Sigmoid colon (tissue), 7 donors: ENCODE measurements at places on chromosomes 7 and 10. TPM values are rescaled to one million over a fixed set of nuclear protein-coding genes. Genes with fewer than 3 reads are reported as not detected.

- no peaks in the 10 kb centered on the region for H3K36me3 ChIP-seq
- H3K27me3 ChIP-seq: no peaks in the 10 kb centered on the region
- no peak overlapping the region for H3K4me3 ChIP-seq
- no peak overlapping the region for H3K27ac ChIP-seq
- no peak for DNase-seq
Measured at GRCh38 chr7:7799138-7799537, 80.7 kb upstream of the RPA3 start.

- H3K27ac ChIP-seq: no peak overlapping the region
- H3K36me3 ChIP-seq: no peaks in the 10 kb centered on the region
- H3K27me3 ChIP-seq: no peaks in the 10 kb centered on the region
- no peaks in the 10 kb centered on the region for H3K4me1 ChIP-seq
Measured at GRCh38 chr7:33079096-33079495, 16.5 kb upstream of the NT5C3A start.

DNA sequence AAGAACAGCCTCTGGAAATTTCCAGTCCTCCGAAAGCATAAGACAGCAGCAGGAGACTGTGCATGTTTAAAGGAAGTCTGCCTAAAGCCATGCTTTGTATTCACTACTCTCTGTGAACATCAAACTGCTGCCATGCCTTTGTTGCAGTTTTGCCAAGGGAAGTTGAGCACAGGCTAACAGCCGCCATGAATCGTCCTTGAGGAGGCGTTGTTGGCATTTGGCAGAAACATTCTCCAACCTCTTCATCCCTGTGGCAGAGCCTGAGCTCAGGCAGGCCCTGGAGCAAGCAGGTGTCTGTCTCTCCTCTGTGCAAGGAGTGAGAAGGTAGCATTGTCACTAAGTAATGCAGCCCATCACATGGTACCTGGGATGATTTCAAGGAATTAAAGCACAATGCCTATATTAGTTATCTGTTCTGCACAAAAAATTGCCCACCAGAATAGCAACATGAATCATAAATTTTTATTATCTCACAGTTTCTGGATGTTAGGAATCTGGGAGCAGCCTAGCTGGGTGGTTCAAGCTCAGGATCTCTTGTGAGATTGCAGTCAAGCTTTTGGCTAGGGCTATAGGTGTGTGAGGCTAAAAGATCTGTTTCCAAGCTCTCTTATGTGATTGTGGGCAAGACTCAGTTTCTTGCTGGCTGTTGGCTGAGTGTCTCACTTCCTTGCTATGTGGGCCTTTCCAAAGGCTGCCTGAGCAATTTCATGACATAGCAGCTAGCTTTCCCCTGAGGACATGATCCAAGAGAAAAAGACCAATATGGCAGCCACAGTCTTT, 46.5 kb upstream of the KIAA1217 start:
- H3K27me3 ChIP-seq: no peaks in the 10 kb centered on the region
- no peak for DNase-seq
- H3K27ac ChIP-seq: no peak overlapping the region
- no peaks in the 10 kb centered on the region for H3K4me1 ChIP-seq
- H3K36me3 ChIP-seq: no peaks in the 10 kb centered on the region
- no peak overlapping the region for H3K4me3 ChIP-seq

DNA sequence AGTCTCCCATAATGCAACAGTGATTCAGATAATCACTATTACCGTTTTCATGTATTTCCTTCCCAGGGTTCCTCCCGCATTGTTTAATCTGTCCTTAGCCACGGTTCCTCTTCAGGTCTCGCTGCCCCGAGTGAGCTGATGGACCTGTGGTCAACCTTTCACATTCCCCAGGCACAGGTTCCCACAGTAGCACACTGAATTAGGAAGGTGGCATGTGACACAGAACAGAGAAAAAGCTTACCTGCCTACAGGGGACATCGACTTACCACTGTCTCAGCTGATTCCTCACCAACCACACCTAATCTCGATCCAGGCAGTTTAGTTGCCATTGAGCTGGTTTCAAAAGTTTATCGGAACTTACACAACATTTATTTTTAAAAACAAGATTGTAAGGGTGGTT, 72.2 kb downstream of the MTURN start:
- DNase-seq: no peak
- H3K4me3 ChIP-seq: no peak overlapping the region
- no peaks in the 10 kb centered on the region for H3K27me3 ChIP-seq
- no peaks in the 10 kb centered on the region for H3K36me3 ChIP-seq
- H3K27ac ChIP-seq: no peak overlapping the region
- peaks cover 7% of the 10 kb centered on the region for H3K4me1 ChIP-seq

- no peaks in the 10 kb centered on the region for H3K4me1 ChIP-seq
- H3K27me3 ChIP-seq: no peaks in the 10 kb centered on the region
- H3K27ac ChIP-seq: no peak overlapping the region
- no peak overlapping the region for H3K4me3 ChIP-seq
- H3K36me3 ChIP-seq: no peaks in the 10 kb centered on the region
Measured at GRCh38 chr7:108561047-108561619, 8.4 kb downstream of the THAP5 start.

DNA sequence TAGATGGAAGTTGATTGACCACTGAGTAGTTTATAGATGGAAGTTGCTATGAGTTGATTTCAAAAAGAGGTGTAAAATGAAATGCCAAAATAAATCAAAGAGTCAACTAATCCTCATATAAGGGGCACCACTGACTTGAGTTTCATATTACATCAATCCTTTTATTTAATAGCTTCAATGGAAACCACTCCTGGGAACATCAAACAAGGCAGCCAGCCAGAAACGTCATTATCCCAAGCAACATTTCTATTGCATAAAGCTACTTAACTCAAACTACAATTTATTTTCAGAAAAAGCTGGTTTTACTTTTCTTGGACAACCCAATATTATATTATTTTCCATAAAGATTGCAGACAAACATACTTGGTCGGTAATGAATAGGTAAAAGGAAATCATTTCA, 162.1 kb downstream of the TSPAN12 start:
- no peaks in the 10 kb centered on the region for H3K27me3 ChIP-seq
- DNase-seq: no peak
- no peak overlapping the region for H3K4me3 ChIP-seq

DNA sequence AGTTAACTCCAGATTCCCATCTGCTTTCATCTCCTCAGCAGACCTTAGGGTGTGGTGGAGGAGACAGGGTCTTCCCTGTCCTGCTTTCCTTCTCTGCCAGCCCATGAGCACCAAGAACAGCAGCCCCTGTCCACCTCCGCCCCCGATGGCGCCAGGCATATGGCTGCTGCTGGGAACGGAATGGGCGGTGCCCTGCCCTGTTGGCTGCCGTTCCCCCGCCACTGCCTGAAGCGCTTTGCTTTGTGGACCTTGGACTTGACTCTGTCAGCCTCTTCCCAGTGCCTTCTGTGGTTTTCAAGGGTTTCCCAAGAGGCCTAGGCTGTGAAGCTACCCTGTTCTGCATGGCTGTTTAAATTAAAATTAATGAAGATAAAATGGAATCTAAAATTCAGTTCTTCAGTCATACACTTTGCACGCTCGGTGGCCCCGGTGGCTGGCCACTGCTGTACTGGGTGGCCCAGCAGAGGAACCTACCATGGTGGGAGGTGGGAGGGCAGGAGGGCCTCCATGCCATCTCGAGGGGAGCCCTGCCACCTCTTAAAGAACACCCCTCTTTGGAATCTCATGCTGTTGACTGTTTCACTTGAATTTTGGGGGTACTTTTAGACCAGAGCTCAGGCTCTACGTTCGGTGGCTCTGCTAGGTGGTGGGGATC, 78.7 kb downstream of the NKX6-2 start:
- peaks cover 32% of the 10 kb centered on the region for H3K36me3 ChIP-seq
- no peaks in the 10 kb centered on the region for H3K27me3 ChIP-seq
- H3K27ac ChIP-seq: no peak overlapping the region
- DNase-seq: peak; percentile 39
- H3K4me1 ChIP-seq: no peaks in the 10 kb centered on the region

GRCh38 chr10:117830787-117831212, 215.9 kb downstream of the RAB11FIP2 start:
- no peak overlapping the region for H3K4me3 ChIP-seq
- no peaks in the 10 kb centered on the region for H3K36me3 ChIP-seq
- H3K4me1 ChIP-seq: no peaks in the 10 kb centered on the region
- H3K27me3 ChIP-seq: no peaks in the 10 kb centered on the region
- no peak overlapping the region for H3K27ac ChIP-seq

DNA sequence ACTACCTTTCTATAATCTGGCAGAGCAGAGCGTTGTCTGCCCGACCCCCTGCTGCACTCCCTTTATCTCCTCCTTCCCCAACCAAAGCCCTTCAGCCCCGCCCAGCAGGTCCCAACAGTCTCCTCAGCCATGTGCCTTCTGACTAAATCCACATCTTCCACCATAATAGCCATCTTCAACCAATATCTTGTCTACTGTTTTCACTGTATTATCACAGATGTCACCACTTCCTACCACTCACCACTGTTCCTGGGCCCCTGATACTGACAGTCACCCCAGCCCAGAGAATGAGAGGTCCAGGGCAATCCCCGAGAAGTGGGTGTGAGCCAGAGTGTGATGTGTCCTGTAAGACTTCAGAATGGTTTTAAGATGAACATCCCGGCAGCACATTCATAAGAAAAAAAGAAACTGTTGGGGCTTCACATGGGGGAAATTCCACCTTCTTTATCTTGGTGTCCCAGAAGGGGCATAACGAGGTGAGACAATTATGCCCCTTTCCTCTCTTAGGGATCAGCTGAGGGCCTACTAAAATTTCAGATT, 25.3 kb downstream of the CCDC6 start:
- H3K36me3 ChIP-seq: no peaks in the 10 kb centered on the region
- H3K27ac ChIP-seq: no peak overlapping the region
- no peak for DNase-seq
- H3K4me1 ChIP-seq: peaks cover 77% of the 10 kb centered on the region
- H3K27me3 ChIP-seq: no peaks in the 10 kb centered on the region
- no peak overlapping the region for H3K4me3 ChIP-seq

DNA sequence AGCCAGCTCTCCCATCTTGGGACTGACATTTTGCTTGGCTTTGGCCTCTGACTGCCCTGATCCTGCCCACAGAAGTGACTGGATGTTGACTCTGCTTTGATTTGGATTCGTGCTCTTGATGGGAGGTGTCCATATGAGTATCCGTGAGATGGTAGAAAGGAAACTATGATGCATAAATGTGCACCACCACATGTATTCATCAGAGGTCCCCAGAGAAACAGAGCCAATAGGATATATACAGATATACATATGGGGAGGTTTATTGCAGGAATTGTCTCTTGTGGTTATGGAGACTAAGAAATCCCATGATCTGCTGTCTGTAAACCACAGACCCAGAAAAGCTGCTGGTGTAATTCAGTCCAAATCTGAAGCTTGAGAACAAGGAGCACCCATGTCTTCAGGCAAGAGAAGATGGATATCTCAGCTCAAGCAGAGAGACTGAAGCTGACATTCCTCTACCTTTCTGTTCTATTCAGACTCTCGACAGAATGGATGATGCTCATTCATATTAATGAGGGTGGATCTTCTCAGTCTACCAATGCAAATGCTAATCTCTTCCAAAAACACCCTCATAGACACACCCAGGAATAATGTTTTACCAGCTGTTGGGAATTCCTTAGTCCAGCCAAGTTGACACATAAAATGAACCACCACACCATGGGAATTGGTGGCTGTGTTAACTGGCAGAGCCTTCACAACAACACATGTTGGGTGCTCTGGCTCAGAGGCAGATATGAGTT, 390.7 kb downstream of the CCSER2 start:
- H3K36me3 ChIP-seq: no peaks in the 10 kb centered on the region
- H3K27ac ChIP-seq: no peak overlapping the region
- no peak for DNase-seq
- H3K27me3 ChIP-seq: no peaks in the 10 kb centered on the region

DNA sequence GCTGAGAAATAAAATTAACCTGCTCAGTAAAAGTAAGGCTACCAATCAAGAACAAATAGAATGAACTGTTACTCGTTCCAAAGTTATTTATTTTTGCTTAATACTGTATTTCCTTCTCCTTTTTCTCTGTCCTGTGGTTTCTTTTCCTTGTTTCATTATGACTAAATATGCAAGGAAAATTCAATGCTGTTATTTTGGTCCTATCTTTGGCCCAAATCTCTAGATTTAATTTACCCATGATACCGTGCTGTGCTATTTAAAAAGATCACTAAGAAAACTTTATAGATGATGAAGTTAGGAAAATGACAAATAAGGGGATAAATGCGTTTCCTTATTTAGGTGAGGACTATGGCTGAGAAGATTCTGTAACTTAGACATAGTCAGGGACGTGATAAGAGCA, 45.3 kb upstream of the FAM133B start:
- H3K4me1 ChIP-seq: peaks cover 36% of the 10 kb centered on the region
- H3K4me3 ChIP-seq: no peak overlapping the region
- H3K27ac ChIP-seq: no peak overlapping the region

DNA sequence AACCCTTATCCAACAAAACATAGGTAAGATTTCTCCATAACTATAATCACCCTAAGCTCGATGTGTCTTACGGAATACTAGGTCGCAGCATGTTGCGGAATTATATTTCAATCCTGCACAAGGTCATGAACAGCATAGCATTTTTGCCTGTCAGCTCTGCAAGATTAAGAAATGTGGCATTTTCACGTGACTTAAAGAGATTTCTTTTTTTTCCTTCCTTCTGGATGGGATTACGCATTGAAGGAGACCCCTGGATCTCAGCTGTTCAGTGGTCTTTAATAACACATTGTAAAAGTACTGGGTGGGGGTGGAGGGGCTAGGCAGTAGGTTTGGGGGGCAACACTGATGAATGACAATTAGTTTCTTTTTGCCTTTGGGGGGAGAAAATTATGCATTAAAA, 106.7 kb downstream of the CUBN start:
- H3K4me1 ChIP-seq: no peaks in the 10 kb centered on the region
- H3K27me3 ChIP-seq: no peaks in the 10 kb centered on the region
- H3K4me3 ChIP-seq: no peak overlapping the region
- no peaks in the 10 kb centered on the region for H3K36me3 ChIP-seq
- no peak for DNase-seq

GRCh38 chr10:111122127-111122526, 45.3 kb downstream of the ADRA2A start:
- no peaks in the 10 kb centered on the region for H3K36me3 ChIP-seq
- no peak overlapping the region for H3K27ac ChIP-seq
- no peaks in the 10 kb centered on the region for H3K27me3 ChIP-seq
- no peak overlapping the region for H3K4me3 ChIP-seq
- H3K4me1 ChIP-seq: no peaks in the 10 kb centered on the region

- H3K36me3 ChIP-seq: no peaks in the 10 kb centered on the region
- no peaks in the 10 kb centered on the region for H3K27me3 ChIP-seq
- H3K4me3 ChIP-seq: no peak overlapping the region
- no peak for DNase-seq
Measured at GRCh38 chr7:135808206-135808605, 59.6 kb upstream of the FAM180A start.

GRCh38 chr10:127300868-127301321, 104.5 kb upstream of the INSYN2A start:
- no peak overlapping the region for H3K27ac ChIP-seq
- no peak for DNase-seq
- H3K4me3 ChIP-seq: no peak overlapping the region
- H3K27me3 ChIP-seq: no peaks in the 10 kb centered on the region
- no peaks in the 10 kb centered on the region for H3K36me3 ChIP-seq

- no peak for DNase-seq
- H3K27me3 ChIP-seq: no peaks in the 10 kb centered on the region
- no peak overlapping the region for H3K27ac ChIP-seq
- H3K36me3 ChIP-seq: no peaks in the 10 kb centered on the region
Measured at GRCh38 chr10:10758306-10758705, 259.4 kb upstream of the CELF2 start.

Gene CYTH3
- polyA plus RNA-seq: 10.1 TPM

Gene UNCX
- polyA plus RNA-seq: not detected

Gene CCL24
- 32.8 TPM for polyA plus RNA-seq

Gene MOGAT3
- 3.7 TPM for polyA plus RNA-seq

Gene CALHM1
- not detected for polyA plus RNA-seq

Gene GIMAP8
- 10.7 TPM for polyA plus RNA-seq

Gene ST8SIA6
- not detected for polyA plus RNA-seq

Gene ACTA2
- 78.1 TPM for polyA plus RNA-seq
